ENCODE measurements at places on chromosomes 12 and 14.

DNA sequence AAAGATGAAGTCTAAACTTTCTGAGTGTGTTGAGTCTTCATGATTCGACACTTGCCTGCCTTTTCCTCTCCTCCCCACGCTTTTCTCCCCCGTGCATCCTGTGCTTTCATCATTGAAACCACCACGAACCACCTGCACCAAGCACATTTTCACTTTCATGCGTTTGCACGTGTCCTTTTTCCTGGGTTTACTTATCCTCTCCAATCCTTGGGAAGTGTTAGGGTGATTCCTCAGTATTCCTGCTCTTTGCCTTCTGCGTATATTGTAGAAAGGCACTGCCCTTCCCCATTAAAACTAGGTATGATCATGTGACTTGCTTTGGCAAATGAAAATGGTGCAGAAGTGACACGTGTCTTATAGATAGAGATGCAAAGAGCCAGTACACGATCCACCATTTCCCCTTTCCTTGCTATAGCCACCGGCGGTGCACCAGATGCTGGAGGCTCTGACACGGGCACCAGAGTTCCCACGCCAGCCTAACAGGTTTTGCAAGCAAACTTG is 106.6 kb downstream of the BRMS1L start:
- no peak for DNase-seq

DNA sequence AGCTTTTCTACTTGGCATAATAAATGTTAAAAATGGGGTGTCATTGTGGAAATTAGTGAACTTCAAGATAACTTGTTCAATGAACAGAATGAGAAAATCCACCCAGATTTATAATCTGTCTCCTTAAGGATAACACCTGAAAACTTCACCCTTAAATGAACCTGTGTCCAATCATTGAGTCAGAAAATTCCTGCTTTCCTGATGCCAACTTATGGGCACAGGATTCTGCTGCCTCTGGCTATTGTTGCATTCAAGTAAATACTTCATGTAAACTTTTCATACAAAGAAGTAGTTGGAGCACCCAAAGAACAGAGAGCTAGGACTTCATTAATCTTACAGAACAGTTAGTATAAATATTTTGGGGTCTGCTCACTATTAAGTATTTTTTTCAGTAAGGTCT is 98.9 kb upstream of the PLEKHA5 start:
- no peak for DNase-seq

DNA sequence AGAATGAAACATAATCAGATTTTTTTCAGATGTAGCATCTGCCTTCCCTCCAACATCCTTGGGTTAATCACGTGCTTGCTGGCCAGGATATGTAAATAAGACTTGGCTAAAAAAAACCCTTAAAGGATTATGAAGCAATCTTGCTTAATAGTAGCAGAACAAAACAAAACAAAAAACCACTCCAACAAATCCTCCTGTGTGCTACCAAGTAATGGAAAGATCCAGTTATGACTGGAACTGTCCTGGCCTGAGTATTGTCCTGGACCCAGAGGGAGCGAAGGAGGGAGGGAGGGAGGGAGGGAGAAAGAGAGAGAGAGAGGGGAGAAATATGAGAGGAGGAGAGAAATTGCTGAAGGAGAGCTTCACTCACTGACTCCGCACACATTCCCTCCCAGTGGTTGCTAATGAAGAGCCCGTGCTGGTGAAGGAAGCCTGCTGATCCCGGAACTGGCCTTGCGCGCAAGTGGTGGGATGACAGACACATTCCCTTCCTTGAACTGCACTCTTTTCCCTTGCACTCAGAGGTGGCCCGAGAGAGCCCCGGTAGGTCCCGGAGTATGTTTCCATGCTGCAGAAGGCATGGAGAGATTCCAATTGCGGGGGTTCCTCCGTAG is 57.2 kb downstream of the HMGA2 start:
- DNase-seq: peak; percentile 61

- no peak for DNase-seq
These were observed 24.5 kb downstream of the LRTM2 start for GRCh38 chr12:1844661-1845409.

- peak; percentile 6 for DNase-seq
These were observed 249.1 kb downstream of the DPY19L2 start for GRCh38 chr12:63419154-63419553.

GRCh38 chr12:116393859-116394650 is 116.6 kb upstream of the MED13L start:
- DNase-seq: no peak

Data from fibroblast of skin of right biceps (primary cell).